ENCODE measurements at places on chromosomes 16 and 17. TPM values are rescaled to one million over a fixed set of nuclear protein-coding genes. Genes with fewer than 3 reads are reported as not detected.

GRCh38 chr16:69143116-69143515 lies 10.7 kb downstream of the UTP4 start:
- H3K4me1 ChIP-seq, result no peaks in the 10 kb centered on the region
- H3K27ac ChIP-seq, result no peak overlapping the region
- no peaks in the 10 kb centered on the region for H3K27me3 ChIP-seq
- H3K4me3 ChIP-seq, result no peak overlapping the region
- peaks cover 55% of the 10 kb centered on the region for H3K36me3 ChIP-seq
- DNase-seq, result no peak

DNA sequence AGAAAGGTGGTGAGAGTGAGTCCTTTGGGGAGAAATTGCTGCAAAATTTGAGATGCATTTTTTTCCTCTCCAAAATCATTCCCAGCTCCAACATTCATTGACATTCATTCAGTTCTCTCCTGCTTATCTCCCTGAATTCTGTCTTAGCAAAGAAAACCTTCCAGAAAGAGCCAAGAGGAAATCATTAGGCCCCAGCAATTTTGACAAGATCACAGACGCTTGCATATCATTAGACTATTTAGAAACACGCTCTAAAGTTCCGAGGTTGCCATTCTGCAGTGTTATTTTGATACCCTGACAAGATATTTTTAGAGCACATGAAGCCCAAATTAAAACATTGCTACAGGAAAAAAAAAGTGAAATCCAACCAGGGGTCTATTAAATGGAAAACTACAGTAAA lies 9.6 kb upstream of the CHCT1 start:
- H3K27ac ChIP-seq, result no peak overlapping the region
- no peak for DNase-seq
- no peaks in the 10 kb centered on the region for H3K4me1 ChIP-seq
- H3K27me3 ChIP-seq, result no peaks in the 10 kb centered on the region
- no peaks in the 10 kb centered on the region for H3K36me3 ChIP-seq
- no peak overlapping the region for H3K4me3 ChIP-seq

DNA sequence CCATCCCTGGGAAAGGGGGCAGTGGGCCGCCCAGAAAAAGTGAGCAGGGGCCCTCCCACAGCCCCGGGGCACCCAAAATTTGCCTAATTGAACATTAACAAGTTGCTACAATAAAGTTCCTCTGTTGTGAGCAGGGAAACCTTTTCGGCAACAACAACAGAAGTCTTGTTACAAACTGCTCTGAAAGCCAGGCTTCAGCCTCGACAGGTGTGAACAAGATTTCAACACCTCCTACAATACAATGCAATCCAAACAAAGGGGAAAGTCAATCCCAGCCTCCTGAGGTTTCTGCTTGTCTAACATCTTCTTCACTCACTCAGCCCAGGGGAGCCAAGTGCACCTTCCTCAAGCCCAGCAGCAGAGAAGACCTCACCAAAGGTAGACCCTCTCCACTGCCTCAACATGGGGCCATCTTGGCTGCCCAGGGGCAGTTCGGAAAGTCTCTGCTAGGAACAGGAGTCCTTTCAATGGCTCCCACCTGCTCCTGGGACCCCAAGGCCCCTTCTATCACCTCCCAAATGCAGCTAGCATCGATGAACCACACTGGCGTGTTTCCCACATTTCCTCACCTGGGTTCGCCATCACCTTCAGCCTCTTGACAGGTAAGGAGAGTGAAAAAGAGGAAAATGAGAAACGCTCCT lies 19.1 kb downstream of the ZFHX3 start:
- H3K27ac ChIP-seq, result no peak overlapping the region
- H3K4me3 ChIP-seq, result no peak overlapping the region
- H3K27me3 ChIP-seq, result no peaks in the 10 kb centered on the region
- no peaks in the 10 kb centered on the region for H3K4me1 ChIP-seq

DNA sequence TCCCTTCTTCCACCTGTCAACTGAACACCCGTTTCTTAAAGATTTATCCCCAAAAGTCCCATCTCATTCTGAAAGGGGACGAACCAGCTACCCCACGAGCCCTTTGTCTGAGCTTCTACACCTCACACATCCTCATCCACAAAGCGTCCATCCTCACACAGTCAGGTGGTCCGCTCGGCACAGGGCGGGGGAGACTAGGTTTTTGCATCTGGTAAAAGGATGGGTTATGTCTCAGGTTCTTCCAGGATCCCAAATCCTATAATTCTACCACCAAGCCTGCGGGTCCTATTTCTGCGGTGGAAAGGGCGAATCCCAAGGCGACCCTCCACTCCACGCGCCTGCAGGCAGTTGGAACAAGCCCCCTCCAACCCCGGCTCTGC lies 458 bp downstream of the GFOD2 start:
- peak; percentile 31 for DNase-seq
- peaks cover 4% of the 10 kb centered on the region for H3K36me3 ChIP-seq
- H3K27ac ChIP-seq, result peak overlapping the region; percentile 84

DNA sequence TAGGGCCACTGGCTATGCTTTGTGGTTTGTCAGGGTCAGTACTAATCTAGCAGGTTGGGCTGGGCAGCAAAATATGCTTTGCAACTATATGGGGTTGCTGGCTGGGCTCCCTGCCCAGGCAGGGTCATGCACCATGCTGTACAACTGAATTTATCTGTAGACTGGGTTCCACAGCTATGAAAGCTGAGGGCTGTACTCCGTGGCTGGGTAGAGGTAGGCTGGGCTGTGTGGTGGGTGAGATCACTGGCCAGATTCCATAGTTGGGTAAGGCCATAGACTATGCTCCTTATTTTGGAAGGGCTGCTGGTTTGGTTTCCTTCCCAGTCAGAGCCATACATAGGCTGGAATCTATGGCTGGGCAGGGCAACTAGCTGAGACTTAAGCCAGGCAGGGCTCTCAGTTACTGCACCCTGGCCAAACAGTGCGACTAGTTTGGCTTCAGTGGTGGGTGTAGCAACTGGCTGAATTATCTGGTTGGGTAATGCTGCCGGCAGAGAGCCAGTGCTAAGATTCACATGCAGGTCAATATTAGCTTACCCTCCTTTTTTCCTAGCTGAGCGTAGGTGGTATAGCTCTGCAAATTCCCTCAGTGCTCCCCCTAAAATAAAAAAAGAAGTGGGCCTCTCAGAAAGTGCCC lies 769.1 kb upstream of the CDH8 start:
- no peak overlapping the region for H3K27ac ChIP-seq
- no peaks in the 10 kb centered on the region for H3K4me1 ChIP-seq
- no peak for DNase-seq
- no peak overlapping the region for H3K4me3 ChIP-seq

DNA sequence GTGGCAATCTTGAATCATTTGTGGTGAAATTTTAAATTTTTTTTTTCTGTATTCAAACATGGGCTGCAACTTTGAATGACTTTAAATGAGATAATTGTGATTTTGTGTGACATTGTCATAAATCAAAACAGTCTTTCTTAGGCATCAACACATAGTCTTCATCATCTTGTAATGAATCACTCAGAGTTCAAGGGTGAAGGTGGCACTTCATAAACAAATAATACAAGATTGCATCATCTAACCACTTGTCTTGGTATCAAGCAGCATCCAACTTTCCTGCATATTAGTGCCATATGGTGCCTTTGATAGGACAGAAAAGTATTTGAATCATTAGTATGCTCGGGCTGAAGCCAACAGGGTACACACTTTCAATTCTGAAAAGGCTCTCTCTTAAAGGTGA lies 392.4 kb upstream of the GOT2 start:
- H3K27me3 ChIP-seq, result no peaks in the 10 kb centered on the region
- no peaks in the 10 kb centered on the region for H3K4me1 ChIP-seq
- no peak overlapping the region for H3K27ac ChIP-seq
- DNase-seq, result no peak
- H3K4me3 ChIP-seq, result no peak overlapping the region

DNA sequence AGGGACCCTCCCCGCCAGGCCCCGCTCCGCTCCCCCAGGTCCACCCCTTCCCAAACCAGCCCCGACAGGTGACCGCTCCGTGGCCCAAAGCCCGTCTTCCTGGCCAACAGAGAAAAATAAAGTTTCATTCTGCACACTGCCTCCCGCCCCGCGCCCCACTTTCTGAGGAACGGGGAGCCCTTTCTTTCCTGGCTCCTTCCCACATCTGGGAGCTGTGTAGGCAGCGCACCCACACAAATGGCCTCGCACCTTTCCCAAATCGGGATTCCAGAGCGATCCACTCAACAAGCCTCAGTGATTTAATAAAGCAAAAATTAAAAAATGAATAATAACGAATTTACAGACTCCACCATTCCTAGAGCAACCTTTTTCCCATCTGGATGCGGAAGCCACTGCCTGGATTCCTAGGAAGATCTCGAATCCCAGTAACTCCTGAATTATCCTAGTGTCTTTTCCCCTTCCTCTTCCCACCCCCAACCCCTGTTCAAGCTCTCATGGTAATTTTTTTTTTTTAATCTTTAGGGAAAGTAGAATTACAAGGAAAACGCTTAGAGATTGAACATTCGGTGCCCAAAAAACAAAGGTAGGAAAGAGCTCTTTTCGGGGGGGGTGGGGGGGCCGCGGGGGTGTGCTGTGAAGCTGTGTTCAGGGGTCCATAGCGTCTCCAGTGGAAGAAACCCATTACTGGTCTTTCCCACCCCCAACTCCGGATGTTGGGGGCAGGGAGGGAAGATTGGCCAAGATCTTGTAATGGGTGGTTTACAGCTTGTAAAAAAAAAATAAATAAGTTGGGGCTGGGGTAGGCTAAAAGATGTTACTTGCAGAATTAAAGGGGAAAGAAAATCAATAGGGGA lies 1.6 kb downstream of the IGF2BP1 start:
- no peak overlapping the region for H3K27ac ChIP-seq
- H3K27me3 ChIP-seq, result peaks cover 69% of the 10 kb centered on the region

DNA sequence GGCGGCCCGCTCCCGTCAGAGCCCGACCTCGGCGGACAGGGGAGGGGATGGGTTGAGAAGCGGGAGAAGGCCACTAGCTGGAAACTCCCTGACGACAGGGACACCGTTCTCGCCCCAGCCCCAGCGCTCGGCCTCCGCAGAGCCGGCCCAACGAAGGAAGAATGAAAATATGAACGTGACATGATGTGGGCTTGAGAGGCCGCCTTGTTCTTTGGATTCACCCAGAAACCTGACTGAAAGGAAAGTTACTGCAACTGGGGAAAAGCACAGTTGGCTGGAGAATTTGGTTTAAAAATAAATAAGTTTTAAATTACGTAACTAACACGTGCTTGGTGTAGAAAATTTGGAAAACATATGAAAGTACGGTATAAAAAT lies 21.1 kb downstream of the NPTX1 start:
- H3K36me3 ChIP-seq, result no peaks in the 10 kb centered on the region
- H3K27ac ChIP-seq, result peak overlapping the region; percentile 94
- H3K4me3 ChIP-seq, result peak overlapping the region; percentile 53
- DNase-seq, result no peak

- no peak overlapping the region for H3K27ac ChIP-seq
- peaks cover 38% of the 10 kb centered on the region for H3K36me3 ChIP-seq
- H3K4me1 ChIP-seq, result peaks cover 4% of the 10 kb centered on the region
- no peak overlapping the region for H3K4me3 ChIP-seq
These were observed 23.1 kb downstream of the PDIA2 start for GRCh38 chr16:305916-306626.

- no peaks in the 10 kb centered on the region for H3K4me1 ChIP-seq
- peaks cover 4% of the 10 kb centered on the region for H3K27me3 ChIP-seq
- no peak overlapping the region for H3K27ac ChIP-seq
- no peaks in the 10 kb centered on the region for H3K36me3 ChIP-seq
- DNase-seq, result peak; percentile 30
- no peak overlapping the region for H3K4me3 ChIP-seq
These were observed 379.8 kb downstream of the UTP18 start for GRCh38 chr17:51640108-51640622.

DNA sequence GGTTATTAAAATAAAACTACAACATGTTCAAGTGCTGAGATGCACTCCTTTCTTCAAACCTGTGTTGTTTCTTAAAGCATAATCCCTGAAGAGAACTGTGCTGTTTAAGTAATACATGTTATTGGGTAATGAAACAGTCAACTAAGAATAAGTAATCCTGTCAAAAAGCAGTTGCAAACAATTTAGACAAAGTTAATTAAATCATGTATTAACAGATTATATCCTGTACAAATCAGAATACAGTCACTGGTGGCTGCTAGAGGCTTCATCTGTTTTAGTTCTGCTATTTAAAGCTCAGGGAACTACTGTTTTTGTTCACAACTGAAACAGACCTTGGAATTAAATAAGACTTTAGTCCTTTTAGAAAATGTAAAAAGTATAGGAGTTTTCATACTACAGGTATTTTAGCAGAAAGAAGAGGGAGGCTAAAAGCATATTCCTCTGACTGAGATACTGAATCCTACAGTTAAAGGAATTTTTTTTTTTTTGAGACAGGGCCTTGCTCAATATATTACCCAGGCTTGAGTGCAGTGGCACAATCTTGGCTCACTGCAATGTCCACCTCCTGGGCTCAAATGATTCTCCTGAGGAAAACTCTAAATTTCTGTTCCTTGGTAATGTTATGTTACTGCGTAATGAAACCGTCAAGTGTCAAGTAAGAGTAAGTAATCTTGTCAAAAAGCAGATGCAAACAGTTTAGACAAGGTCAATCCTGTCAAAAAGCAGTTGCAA lies 27.3 kb upstream of the ITGA2B start:
- H3K4me1 ChIP-seq, result no peaks in the 10 kb centered on the region
- no peak overlapping the region for H3K4me3 ChIP-seq
- no peaks in the 10 kb centered on the region for H3K27me3 ChIP-seq

GRCh38 chr17:32813021-32813420 lies 63.9 kb downstream of the MYO1D start:
- H3K27ac ChIP-seq, result no peak overlapping the region
- H3K36me3 ChIP-seq, result no peaks in the 10 kb centered on the region
- H3K4me3 ChIP-seq, result no peak overlapping the region
- H3K4me1 ChIP-seq, result no peaks in the 10 kb centered on the region
- no peaks in the 10 kb centered on the region for H3K27me3 ChIP-seq

- no peak overlapping the region for H3K4me3 ChIP-seq
- H3K36me3 ChIP-seq, result no peaks in the 10 kb centered on the region
- no peaks in the 10 kb centered on the region for H3K27me3 ChIP-seq
- H3K4me1 ChIP-seq, result no peaks in the 10 kb centered on the region
- no peak for DNase-seq
- no peak overlapping the region for H3K27ac ChIP-seq
These were observed 670.0 kb downstream of the MAF start for GRCh38 chr16:78930561-78930960.

GRCh38 chr17:77869665-77870132 lies 88.8 kb upstream of the TNRC6C start:
- H3K4me3 ChIP-seq, result no peak overlapping the region
- peaks cover 26% of the 10 kb centered on the region for H3K4me1 ChIP-seq
- no peaks in the 10 kb centered on the region for H3K27me3 ChIP-seq
- no peaks in the 10 kb centered on the region for H3K36me3 ChIP-seq
- H3K27ac ChIP-seq, result no peak overlapping the region

- no peaks in the 10 kb centered on the region for H3K36me3 ChIP-seq
- no peak for DNase-seq
- no peaks in the 10 kb centered on the region for H3K27me3 ChIP-seq
- no peaks in the 10 kb centered on the region for H3K4me1 ChIP-seq
- H3K27ac ChIP-seq, result no peak overlapping the region
These were observed 5.6 kb upstream of the CARD14 start for GRCh38 chr17:80164185-80164584.

- H3K36me3 ChIP-seq, result no peaks in the 10 kb centered on the region
- H3K4me1 ChIP-seq, result no peaks in the 10 kb centered on the region
- no peak overlapping the region for H3K27ac ChIP-seq
- no peak for DNase-seq
- no peak overlapping the region for H3K4me3 ChIP-seq
These were observed 87.1 kb upstream of the HS3ST2 start for GRCh38 chr16:22726868-22727267.

GRCh38 chr17:81695801-81696200 lies 7.4 kb upstream of the MRPL12 start:
- H3K36me3 ChIP-seq, result peaks cover 65% of the 10 kb centered on the region
- H3K27me3 ChIP-seq, result no peaks in the 10 kb centered on the region
- H3K27ac ChIP-seq, result no peak overlapping the region
- no peak overlapping the region for H3K4me3 ChIP-seq

Gene IL17C
- total RNA-seq, result 1.2 TPM

Gene SPNS2
- 0.94 TPM for total RNA-seq

Gene CD300LG
- total RNA-seq, result not detected

Gene APOBR
- total RNA-seq, result 6.8 TPM

Gene CAPN15
- 82.6 TPM for total RNA-seq

Gene NLRC3
- total RNA-seq, result 97.0 TPM

Data from CD4-positive, CD25-positive, alpha-beta regulatory T cell (primary cell).